NCI-H524 treated with DMSO at 0.1 percent for 48 hours (cell line): ENCODE measurements at places on chromosomes 12 and 14.

- no peak for DNase-seq
Observed at GRCh38 chr12:29024117-29024516, 125.0 kb upstream of the FAR2 start.

GRCh38 chr12:71846322-71846940, 6.9 kb downstream of the TBC1D15 start:
- DNase-seq: no peak

- DNase-seq: no peak
Observed at GRCh38 chr12:102215992-102216691, 18.5 kb upstream of the PMCH start.

GRCh38 chr12:6664902-6665301, 2.0 kb upstream of the ING4 start:
- DNase-seq: no peak

DNA sequence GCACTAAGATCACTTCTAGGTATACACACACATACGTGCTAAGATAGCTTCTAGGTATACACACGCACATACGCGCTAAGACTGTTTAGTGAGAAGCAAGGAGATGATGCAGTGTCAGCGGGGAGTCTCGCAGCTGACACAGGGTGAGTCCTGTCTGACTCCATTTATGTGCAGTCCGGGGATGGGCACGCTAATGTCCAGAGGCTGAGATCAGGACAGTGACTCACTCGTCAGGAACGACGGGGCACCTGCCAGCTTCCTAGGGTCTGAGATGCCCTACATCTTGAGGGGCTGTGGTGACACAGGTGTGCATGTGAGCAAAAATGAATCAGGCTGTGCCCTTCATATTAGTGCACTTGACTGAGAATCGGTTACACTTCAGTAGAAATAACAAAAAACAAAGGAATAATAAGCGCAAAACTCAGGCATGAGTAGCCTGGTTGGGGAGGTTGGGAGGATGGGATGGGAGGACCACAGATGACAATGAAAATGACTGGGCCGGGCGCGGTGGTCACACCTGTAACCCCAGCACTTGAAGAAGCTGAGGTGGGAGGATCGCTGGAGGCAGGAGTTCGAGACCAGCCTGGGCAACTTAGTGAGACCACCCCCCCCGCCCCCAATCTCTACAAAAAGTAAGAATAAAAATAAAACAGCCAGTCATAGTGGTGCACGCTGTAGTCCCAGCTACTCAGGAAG, 29.1 kb upstream of the ULK1 start:
- no peak for DNase-seq
